ENCODE measurements at places on chromosomes 2 and 18.

DNA sequence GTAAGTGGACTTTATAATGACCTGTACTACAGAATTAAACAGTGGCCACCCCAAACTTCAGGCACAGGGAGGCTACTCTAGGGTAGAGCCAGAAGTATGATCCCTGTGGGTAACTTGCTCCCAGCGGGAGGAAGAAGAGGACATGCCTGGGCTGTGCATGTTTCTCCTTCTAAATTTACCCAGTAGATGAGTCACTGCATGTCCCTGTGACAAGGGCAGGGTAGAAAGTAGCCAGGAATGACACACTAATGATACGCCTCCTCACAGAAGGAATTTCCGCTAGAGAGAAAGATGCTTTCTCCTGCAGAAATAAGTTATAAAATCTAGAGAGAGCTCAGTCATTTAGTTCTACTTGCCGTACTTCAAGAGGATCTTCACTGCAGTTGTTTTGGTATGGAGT lies 7.5 kb downstream of the ACYP2 start:
- no peak for DNase-seq

GRCh38 chr2:180644709-180645108 lies 335.7 kb upstream of the UBE2E3 start:
- no peak for DNase-seq

DNA sequence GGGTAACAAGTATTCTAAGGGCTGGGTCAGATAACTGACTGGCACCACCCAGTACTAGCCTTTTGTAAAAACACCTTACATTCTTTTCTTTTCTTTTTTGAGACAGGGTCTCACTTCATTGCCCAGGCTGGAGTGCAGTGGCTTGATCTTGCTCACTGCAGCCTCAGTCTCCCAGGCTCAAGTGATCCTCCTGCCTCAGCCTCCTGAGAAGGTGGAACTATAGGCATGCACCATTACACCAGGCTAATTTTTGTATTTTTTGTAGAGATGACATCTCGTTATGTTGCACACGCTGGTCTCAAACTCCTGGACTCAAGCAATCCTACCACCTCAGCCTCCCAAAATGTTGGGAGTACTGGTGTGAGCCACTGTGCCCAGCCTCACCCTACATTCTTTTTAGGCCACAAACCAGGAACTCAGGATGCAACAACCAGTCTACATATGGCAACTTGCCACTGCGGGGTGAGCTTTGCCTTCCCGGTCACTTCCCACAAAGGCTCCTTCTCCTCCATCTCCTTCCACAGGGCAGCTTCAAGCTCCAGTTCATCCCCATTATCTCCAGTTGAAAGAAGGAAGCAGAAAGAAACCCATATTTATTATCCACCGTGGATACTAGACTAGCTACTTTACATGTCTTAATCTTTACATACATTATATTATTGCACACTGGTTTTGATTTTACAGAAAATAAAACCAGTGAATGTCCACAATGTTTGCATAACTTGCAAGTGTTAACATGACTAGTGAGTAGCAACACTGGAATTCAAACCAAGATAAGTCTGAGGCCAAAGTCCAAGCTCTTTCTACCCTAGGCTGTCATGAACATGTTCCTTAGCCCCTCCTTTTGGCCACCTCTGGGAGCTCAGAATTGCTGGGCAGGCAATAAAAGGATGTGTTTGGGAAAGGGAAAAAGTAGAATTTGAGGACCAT lies 23.7 kb upstream of the AP1S3 start:
- no peak for DNase-seq

DNA sequence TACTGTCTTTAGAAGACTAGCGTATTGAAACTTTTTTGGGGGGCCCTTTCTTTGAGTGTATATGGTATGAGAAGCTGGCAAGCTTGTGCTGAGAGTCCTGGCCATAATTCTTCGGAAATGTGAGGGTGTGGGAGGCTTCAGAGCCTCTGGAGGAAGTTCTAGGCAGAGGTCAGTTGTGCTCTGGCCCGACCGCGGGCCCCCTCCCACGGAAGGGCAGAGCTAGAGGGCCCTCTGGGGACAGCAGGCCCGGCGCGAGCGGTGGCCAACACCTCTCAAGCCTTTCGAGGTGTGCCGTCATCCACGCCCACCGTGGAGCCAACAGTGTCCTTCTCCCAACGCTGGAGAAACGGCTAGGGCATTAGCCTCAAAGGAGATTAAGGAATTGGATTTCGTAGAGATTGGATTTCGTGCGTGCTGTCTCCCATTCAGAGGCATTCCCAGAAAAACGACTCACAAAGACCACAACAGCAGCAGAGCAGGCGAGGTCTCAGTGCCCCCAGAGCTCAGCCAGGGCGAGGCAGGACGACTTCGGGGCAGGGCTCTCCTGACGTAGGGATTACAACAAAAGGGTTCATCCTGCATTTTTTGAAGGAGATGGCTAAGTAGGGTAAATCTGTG lies 2.2 kb upstream of the MTCL1 start:
- DNase-seq: no peak

- DNase-seq: no peak
Observed at GRCh38 chr2:653645-654425, 23.4 kb downstream of the TMEM18 start.

DNA sequence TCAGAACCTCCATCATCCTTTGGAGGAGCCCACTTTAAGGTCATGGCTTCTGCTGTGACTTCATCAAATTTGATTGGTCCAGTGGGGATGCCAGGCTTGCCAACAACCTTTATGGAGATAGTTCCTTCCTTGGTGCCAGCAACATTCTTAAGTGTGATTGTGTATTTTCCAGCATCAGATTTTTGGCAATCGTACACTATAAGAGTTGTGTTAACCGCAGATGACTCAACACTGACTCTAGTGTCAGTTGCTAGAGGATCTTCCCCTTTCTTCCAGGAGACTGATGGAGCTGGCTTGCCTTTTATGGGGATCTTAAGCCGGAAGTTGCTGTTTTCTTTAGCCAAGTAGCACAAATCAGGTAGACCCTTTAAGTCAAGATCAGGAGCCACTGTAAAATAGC lies 98.7 kb downstream of the PLEKHA3 start:
- no peak for DNase-seq

GRCh38 chr2:218002845-218003180 lies at the start of gene TNS1:
Gene TNS1 (minus strand): TSS chr2:218002995. CDS start chr2:218002872, 123 bp downstream.
- DNase-seq: no peak

GRCh38 chr2:172552547-172553291 lies 3.2 kb upstream of the PDK1 start:
- no peak for DNase-seq

DNA sequence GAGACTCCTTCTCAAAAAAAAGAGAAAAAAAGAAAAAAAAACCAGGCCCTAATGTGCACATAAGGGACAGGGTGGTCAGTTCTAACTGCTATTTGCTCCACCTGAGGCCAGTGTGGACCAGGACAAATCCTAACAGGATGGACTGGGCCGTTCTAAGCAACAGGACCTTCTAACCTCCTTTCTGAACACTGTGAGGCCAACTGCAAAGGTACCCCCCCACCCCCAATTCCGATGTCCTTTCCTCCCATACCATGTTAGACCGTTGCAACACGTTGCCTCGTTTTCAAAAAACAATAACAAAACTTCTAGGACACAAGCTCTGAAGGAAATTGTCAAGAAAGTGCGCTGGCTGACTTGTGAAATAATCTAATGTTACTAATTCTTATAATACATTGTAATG lies 1.2 kb downstream of the THAP4 start:
- no peak for DNase-seq

DNA sequence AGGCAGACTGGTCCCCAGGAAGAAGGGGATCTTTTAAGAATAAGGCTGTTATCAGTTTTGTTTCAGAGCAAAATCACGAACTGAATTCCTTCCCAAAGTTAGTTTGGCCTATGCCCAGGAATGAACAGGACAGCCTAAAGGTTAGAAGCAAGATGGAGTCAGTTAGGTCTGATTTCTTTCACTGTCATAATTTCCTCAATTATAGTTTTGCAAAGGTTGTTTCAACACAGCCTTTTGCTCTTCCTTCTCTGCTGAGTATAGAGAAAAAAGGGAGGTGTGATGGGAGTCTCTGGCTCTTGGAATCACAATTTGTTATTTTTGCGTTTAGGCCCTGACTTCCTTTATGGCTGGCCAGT lies 14.6 kb upstream of the KCNE4 start:
- DNase-seq: no peak

- no peak for DNase-seq
Observed at GRCh38 chr2:201132518-201132917, 16.6 kb downstream of the CFLAR start.

DNA sequence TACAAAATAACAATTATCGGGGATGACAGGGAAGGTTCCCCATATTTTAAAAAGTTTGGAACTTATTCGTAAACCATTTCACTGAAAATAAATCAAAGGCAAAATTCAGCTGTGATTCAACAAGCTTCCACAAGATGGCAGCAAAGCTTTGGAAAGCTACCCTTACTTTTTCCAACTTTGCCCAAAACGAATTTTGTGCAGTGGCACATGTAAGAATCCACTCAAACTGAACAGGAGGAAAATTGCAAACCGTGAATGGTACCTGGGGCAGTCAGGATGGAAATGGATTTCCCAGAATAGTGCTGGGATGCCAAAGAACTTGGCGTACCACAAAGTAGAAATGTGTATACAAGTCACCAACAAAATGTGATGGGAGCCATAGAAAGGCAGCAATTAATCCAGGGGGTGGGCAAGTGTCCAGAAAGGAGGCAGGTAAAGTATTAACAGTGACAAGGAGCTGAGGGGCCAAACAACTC lies 10.7 kb downstream of the RPL31 start:
- DNase-seq: no peak

DNA sequence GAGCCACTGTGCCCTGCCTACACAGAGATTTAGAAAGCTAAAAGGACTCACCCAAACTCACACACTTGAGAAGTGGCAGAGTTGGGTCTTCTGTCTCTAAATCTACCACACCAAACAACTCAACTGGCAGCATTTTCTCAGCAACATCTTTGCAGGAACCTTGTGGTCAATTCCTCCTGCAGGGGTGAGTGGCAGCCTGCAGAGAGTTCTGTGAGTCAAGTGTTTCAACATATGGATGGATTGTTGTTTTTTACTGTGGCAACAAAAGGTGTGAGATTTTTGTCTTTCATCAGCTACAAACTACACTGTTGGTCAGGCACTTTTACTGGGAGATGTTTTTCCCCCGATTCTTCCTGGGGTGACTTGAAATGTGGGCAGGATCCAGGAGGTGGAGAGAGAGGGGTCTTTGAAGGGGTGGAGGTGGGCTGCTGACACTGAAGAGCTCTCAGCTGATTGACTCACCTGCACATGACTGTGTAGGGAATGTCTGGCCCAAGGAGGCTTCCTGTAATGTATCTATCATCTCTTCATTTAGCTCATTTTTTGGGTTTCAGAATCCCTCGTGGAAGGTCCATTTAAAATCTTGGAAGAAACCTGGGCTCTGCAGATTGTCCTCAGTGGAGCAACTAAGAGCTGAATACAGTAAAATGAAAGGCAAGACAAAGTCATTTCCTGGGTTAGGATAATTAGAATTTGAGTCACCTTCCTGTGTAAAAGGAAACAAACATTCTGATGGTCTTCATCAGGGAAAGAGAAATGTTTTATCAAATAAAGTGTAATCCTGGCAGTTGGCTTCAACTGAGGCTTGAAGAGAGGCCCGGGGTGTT lies 98.6 kb downstream of the MSH2 start:
- no peak for DNase-seq

DNA sequence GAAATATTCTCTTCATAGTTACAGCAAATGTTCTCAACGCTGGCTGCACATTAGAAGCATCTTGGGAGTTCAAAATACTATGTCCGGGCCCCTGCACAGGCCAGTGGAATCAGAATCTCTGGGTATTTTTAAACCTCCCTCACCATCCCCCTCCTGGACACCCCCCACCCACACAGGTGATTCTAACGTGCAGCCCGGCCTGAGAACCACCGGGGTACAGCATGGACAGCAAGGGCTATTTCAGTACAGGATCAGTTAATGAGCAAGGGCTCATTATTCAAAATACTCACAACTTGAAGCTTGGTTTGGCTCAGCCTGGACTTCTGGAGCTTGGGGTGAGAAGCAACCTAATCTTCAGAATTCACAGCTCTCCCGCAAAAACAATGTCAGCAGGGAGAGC lies 31.4 kb downstream of the INO80C start:
- DNase-seq: no peak

GRCh38 chr2:164456619-164457018 lies 164.7 kb downstream of the GRB14 start:
- DNase-seq: no peak

DNA sequence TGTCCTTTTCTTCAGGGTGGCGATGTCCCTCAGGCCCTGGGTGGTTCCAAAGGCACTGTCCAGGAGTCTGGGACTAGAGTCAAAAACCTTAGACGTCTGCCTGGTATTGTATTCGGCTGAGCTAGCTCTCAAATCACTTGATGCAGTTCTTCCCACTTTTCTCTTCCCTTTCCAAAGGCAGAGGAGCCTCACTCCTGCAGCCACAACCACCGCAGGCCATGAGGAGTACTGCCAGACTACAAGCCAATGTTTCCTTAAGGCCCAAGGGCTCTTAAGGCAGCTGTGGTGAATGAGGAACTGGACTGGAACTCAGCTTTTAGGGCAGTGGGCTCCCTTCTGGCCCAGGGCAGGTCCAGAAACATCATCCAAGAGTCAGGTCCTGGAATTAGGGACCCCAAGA lies 360.7 kb downstream of the SPAG16 start:
- no peak for DNase-seq

GRCh38 chr18:11906176-11906575 lies 1.9 kb downstream of the MPPE1 start:
- DNase-seq: no peak
